ENCODE measurements at places on chromosomes 7 and 10.

DNA sequence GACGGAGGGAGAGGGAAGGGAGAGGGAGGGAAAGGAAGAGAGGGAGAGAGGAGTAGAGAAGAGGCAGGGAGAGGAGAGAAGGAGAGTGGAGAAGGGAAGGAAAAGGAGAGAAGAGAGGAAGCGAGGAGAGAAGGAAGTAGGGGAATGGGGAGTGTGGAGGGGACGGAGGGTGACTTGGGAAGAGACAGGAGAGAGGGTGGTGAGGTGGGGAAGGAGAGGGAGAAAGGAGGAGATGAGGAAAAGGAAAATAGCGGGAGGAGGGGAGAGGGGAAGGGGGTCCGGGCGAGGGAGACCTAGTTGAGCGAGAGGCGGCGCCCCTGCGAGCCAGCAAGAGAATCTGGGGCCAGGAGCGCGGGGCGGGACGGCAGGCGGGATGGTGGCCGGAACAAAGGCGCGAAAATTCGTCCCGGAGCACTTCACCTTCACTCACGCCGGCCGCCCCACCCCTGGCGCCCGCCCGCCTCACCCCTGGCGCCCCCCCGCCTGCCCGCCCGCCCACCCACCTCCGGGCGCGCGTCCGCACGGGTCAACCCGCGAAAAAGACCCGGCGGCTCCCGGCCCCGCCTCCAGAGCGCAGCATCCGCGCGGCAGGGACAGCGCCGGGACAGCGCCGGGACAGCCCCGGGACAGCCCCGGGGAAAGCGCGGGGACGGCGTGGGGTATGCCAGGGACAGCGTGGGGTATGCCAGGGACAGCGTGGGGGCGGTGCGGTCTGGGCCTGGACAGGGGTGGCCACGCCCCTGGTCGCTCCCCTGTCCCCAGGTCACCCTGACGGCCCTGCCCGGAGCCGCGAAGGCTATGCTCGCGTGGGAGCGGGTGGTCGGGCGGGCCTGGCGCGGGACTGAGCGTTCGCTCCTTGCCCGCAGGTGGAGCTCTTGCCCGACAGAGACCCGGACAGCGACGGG lies 4.2 kb downstream of the VSTM2A start:
- DNase-seq = no peak

DNA sequence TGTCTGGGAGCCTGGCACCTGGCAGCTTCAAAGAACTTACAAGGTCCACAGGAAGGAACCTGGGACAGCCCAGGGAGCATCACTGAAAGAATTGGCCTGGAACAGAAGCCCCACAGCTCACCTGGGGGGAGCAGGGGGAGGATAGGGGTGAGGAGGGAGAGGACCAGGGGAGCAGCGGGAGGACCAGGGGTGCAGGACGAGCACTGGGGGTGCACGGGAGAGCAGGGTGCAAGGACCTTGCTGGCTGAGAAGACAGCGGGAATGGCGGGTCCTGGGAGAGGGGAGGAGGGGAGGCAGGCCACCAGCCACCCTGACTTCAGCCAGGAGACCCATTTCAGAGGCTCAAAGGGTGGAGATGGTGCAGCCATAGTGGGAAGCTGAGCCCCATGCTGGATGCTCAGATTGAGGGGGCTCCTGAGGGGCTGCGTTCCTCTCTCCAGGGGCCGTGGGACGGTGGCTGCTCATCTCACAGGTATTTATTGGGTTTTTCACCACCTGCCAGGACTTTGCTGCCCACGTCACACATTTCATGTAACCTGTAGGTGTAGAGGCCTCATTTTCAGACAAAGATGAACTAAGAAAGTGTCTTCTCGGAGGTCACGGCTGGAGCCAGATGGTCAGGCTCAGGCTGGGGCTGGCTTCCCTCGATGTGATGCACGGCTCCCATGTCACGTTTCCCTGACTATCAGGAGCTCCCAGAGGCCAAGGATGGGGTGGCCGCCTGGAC lies 110.1 kb downstream of the WDR37 start:
- no peak for DNase-seq

DNA sequence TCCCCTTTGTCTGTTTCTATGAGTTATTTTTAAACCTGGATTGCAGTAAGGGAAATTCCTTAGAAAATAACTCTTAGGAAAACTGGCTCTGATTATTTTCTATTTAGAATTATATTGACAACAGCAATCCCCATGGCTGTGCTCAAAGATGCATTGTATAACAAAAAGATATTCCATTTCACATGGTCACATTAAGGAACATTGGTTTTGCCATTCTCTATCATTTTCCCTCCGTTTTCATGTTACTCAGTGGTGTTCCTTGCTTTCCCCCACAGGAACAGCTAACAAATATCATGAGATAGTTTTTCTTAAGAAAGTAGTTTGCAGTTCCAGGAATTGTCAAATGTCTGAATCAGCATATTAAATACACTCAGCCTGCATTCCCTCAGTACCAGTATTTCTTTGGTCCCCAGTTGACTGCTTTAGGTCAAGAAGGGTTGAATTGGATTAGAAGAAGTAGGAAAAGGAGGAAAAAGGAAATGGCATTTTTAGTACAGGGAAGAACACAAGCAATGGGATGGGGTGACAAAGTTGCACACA lies 436.7 kb downstream of the TNS3 start:
- DNase-seq = no peak

DNA sequence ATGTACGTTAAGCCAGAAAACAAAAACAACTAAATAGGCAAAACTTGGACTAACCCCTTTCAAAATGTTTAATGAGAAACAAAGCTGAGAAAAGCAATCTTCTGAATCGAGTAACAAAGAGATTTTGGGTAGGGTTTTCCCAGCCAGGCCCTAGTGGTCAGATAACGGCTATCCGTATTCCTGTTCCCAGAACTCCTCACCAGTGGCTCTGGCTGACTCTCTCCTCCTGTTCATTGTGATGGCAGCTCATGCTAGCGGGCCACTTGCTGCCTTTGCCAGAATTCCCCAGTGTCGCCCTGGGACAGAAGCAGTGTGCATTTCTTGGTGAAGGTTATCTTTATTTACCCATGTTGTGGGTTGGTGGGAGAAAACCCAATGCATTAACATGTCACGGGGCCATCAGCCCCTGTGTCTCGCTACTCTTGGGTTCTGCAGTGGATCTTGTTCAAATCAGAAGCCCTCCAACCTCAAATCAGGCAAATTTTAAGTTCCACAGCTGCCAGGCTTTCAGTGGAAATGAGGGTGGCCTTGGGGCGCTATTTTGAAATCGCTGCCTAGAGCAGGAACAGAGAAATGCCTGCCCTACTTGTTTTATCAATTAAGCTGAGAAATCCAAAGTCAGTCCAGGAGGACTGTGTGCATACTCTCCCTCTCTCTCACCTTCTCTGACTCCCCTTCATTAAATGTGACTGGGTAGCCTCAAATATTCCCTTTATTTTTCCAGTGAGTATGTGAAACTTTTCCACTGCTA lies 164.5 kb upstream of the NPVF start:
- DNase-seq = no peak

GRCh38 chr7:82078807-82079206 lies 309.0 kb upstream of the HGF start:
- no peak for DNase-seq

DNA sequence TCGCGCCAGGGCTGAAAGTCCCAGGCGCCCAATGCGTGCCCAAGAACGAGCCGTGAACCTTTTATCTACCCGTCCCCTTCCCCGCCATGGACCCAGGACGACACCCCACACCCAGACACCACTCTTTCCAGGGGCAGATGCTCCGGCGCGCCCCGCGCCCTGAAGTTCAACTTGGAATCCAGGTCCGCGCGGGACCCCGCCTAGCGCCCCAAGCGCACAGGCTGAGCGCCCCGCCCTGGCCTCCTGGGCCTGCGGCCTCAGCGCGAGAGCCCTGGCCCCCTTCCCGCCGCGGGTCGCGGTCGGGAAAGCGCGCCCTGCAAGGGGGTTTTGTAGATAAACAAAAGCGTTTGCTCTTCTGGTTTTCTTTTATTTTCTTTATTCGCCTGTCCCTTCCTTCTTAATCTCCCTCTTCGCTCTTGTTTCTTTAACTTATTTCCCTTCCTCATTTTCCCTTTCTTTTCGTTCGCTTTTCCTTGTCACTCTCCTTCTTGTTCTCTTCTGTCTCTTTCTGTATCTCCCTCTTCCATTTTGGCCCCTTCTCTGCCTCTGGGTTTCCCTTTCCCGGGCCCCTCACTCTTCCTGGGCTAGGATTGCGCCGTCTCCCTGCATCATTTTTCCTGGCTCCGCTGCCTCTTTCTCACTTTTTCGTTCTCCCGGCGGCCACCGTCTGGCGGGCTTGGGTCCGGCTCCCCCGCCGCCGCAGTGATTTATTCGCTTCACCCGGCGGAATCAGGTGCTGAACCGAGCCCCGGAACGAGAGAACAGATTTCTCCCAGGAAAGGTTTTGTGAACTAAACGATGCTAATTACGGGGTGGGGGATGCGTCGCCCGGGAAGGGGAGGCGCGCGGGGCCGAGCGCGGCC lies 15.3 kb upstream of the PAX2 start:
- DNase-seq = no peak

GRCh38 chr10:73742454-73742734 lies 1.8 kb upstream of the SEC24C start:
- no peak for DNase-seq

DNA sequence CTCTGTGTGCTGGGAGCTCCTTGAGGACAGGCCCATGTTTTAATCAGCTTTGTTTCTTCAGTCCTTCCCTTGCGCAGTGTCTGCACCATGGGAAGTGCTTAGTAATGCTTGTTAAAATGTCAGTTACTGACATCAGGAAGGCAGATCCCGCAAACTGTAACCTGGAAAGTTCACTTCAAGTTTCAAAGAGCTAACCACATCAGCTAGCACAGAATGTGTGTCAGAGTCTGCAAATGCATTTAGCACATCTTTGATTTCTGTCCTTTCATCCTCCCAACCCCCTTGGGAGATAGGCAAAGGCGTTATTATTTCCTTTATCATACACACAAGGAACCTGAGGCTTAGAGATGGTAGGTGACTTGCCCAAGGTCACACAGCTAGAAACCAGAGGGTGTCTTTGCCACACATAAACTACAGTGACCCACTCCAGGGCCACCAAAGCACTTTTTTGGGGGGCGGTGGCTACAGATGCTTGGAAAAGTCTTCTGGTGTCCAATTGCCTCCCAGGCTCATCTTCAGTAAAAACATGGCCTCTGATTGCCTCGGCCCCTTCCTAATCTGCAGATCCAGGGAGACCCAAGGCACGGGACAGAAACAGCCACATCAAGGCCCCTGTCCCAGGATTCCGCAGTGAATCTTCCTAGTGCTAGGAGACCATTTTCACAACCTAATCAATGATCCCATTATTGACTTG lies 116.2 kb upstream of the GPR26 start:
- no peak for DNase-seq

- DNase-seq = no peak
Observed at GRCh38 chr10:30868611-30869010, 163.1 kb downstream of the ZNF438 start.

GRCh38 chr10:76185471-76186301 lies 754.3 kb downstream of the LRMDA start:
- DNase-seq = no peak

DNA sequence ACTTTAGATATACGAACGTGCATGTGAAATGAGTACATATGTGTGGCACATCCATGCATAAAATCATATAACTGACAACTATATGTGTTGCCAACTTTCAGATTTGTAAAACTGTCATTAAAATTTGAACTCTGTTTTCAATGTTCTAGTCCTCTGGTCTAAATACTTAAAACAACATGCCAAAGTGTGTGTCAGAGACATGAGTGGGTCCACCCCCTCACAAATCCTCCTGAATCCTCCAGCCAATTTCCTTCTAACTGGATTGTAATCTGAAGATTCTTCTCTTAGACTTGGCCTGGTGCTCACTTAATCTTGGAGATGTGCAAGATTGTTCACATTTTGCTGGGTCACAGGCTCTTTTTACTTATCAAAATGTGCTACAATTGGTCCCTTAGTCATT lies 184.1 kb downstream of the RELN start:
- DNase-seq = no peak

DNA sequence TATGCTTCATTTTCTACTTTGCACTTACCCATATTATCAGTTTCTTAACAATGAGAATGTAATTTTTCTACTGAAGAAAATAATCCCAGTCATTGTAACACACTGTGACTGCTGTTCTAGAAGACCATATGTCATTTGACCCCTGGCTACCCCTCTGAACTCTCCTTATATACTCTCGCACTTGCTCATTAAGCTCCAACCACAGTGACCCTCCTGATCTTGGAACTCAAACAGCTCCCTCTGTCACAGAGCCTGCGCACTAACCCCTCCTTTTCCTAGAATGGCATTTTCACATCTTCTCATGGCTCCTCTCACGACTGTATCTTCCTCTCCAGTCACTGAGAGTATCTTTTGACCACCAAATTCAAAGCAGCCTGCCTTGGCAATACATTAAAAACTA lies 169.7 kb downstream of the CACNA2D1 start:
- no peak for DNase-seq

DNA sequence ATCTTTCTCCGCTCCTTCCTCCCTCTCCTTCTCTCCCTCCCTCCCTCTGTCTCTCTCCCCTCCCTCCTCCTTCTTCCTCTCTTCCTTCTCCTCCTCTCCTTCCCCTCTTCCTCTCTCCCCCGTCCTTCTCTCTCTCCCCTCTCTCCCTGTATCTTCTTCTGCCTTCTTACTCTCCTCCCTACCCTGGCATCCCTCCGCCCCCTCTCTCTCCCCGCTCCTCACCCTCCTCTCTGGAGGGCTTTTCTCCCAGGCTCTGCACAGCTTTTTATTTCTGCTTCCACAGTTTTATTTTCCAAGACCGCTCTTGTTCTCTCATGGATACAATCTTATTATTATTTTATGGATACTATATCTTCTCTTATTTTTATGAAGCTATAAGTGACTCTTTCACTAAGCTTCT lies 32.6 kb downstream of the AP5Z1 start:
- no peak for DNase-seq

- DNase-seq = no peak
Observed at GRCh38 chr10:69352569-69353264, 64.0 kb downstream of the TACR2 start.

DNA sequence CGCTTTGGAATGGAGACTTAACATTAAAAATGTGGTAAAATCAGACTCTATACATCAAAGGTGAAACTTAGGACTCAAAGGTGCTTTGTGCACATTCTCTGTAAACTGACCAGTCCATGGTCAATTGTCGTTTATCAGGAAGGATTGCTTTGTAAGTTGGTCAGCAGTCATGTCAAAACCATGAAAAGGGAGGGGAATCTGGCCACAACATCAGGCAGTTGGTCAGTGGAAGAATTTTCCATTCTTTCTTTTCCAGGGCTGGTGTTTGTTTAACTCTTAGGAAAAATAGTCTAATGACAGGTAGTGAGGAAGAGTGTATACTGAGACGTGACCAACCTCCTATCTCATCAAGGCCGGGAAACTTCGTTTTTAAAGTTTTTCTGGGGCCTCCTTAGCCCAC lies 226.5 kb downstream of the ADK start:
- DNase-seq = no peak

DNA sequence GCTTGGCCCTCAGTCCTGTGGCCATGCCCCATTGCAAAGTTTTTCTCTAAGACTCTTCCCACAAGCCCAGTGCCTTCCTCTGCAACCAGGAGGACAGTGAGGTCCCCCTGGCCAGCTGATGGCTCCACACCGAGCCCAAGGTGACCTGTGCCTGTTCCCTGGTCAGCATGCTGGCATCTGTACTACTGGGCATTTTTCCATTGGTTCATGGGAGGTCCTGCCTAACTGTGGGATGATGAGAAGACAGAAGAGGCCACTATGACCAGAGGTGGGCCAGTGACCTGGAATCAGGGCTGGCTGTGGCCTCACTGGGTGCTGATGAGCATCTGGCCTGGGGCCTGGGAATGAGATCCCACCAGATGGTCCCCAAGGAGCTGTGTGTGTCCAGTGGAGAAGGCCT lies 20.2 kb downstream of the CALML3 start:
- DNase-seq = no peak
